Activated CD4-positive, alpha-beta T cell treated with anti-CD3 and anti-CD28 coated beads for 36 hours (primary cell): ENCODE measurements at places on chromosomes 11 and 22. TPM values are rescaled to one million over a fixed set of nuclear protein-coding genes. Genes with fewer than 3 reads are reported as not detected.

Gene APOL3
- 55.4 TPM for total RNA-seq

Gene TRIM29
- total RNA-seq = not detected

Gene ACTN3
- total RNA-seq = 0.26 TPM

GRCh38 chr11:123405123-123405592, 24.9 kb upstream of the GRAMD1B start:
- no peak for DNase-seq

DNA sequence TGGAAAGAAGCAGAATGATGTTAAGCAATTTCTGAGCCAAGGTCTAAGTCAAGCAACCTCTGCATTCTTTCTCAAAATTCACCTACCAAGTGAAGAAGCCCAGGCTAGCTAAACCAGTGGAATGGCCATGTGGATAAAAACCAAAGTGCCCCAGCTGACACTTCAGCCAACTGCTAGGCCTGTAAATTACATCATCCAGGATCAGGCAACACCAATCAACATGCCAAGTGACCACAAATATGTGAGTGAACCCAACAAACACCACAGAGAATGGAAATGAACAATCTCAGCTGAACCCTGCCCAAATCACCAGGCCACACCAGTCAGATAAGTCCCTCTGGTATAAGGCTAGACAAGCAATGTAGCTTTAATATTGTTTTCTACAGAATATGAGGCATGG, 25.1 kb upstream of the FJX1 start:
- no peak for DNase-seq

DNA sequence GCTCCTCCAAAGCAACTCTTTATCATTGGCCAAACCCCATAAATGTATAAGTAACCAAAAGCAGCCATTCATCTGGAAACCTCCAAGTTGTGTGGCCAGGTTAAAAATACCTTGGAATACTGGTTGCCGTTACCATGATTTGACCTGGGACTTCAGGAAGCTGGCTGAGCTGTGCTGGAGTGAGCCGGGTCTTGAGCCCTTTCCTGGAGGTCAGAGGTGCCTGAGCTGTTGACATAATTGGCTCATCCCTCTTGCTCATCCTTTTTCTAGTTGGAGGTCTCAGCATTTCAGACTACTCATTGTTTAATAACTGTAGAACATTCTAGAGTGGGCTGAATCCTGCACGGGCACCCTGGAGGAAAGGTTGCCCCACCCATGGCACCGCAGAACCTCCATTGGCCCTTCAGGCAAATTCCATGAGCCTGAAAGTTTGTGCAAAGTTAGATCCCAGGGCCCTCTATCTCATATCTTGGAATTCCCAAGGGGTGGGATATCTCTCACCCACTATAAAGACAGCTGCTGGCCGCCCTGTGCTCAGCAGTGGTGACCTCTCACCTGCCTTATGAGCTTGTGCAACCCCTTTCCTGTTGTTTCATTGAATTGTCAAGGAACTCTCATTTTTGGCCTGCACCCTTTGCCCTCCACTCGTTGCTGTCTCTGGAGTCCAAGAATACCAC, 77.0 kb downstream of the C22orf31 start:
- DNase-seq = no peak

GRCh38 chr22:30564045-30564760, 10.3 kb downstream of the GAL3ST1 start:
- no peak for DNase-seq

DNA sequence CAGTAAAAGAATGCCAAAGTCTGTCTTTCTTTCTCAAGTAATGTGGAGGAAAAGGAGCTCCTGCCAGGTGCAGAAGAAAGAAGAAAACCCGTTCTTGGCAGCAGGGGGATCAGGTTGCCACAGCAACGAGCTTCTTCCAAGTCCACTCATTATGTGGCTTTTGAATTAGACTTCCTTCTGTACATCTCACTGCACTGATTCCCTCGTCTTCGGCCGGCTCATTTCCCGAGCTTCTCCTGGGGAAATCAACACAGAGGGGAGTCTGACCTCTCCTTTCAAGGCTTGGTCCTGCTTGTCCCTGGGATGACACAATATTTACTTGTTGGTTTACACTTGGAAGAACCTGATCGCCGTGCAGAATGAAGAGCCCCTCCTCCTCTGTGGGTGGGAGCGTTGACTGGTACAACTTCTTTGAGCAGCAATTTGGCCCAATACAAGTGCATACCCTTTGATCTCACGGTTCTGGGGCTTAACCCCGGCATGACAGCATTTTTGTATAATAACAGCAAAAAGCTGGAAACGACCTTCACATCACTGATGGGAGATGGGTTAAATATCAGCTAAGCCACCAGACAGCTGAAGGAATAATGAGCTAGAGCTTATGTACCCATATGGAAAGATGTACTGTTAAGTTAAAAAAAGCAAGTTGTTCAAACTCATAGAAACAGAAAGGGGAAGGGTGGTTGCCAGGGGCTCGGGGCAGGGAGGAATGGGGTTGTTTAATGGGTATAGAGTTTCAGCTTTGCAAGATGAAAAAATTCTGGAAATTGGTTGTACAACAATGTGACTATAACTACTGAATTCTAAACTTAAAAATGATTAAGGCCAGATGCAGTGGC, 35.4 kb downstream of the MCHR1 start:
- DNase-seq = no peak

DNA sequence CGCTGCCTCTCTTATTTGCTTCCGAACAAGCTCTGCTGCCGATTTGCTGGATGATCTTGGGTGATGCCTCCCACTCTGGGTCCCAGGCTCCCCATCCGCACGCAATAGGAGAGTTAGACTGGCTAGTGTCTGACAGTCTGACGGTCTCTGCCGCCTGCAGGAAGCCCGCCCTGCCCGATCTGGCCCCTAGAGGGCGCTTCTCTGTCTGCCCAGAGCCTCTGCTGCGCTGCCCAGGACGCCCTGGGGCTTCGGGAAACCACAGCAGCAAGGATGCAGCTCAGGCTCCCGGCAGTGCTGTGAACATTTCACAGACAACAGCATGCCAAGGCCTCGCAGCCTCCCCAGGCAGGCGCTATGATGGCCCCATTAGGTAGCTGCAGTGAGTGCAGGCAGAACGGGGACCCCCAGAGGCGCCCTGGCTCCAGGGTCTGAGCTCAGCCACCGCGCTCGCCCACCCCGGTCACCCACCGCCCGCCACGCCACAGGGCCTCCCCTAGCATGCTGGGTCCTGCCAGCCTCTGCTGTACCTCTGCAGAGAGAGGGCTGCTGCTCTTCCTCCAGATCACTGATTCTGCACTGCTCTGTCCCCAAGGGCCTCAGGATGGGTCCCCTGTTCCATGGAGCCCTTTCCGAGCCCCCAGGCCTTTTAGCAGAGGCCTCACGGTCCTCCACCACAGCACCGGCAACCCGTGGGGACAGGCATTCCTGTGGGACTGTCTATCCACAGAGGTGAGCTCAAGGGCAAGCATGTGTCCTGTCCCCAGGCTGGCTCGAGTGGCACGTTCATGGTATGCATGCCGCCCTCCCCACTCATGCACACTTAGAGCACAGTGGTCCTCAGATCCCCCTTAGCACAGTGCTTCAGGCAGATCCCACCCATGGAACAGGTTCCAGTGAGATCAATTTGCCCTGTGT, 4.3 kb upstream of the BAIAP2L2 start:
- DNase-seq = peak; percentile 89

GRCh38 chr22:37316875-37317371, 34.6 kb downstream of the CYTH4 start:
- peak; percentile 86 for DNase-seq
